Epithelial cell of proximal tubule (primary cell): ENCODE measurements at places on chromosomes 4 and X. TPM values are rescaled to one million over a fixed set of nuclear protein-coding genes. Genes with fewer than 3 reads are reported as not detected.

SH3TC1 gene
- total RNA-seq, result 6.2 and 8.6 TPM in 2 replicates

MAGEA10 gene
- total RNA-seq, result not detected in 2 replicates

SYP gene
- total RNA-seq, result 0.17 and 0.29 TPM in 2 replicates

CENPI gene
- 20.4 and 27.9 TPM in 2 replicates for total RNA-seq

ABLIM2 gene
- total RNA-seq, result 1.0 TPM in 1 of 2 replicates, not detected in the other

SOWAHB gene
- 9.4 and 10.1 TPM in 2 replicates for total RNA-seq

TMEM187 gene
- total RNA-seq, result 2.3 and 4.3 TPM in 2 replicates

FRG2 gene
- total RNA-seq, result not detected in 2 replicates

USP51 gene
- total RNA-seq, result 0.80 and 1.0 TPM in 2 replicates

SEC31A gene
- total RNA-seq, result 77.0 and 98.8 TPM in 2 replicates

VCX2 gene
- not detected in 2 replicates for total RNA-seq

GAGE13 gene
- total RNA-seq, result not detected in 2 replicates

ASMT gene
- not detected in 2 replicates for total RNA-seq

MAGEB17 gene
- 0.14 TPM in 1 of 2 replicates, not detected in the other for total RNA-seq

IQSEC2 gene
- total RNA-seq, result 3.9 and 4.5 TPM in 2 replicates

SFRP2 gene
- not detected in 2 replicates for total RNA-seq

PHOX2B gene
- not detected in 2 replicates for total RNA-seq

USP17L27 gene
- total RNA-seq, result not detected in 2 replicates

TRIM75 gene
- total RNA-seq, result not detected in 2 replicates

ENOX2 gene
- total RNA-seq, result 6.5 and 8.1 TPM in 2 replicates

OFD1 gene
- 8.4 and 10.8 TPM in 2 replicates for total RNA-seq

ANK2 gene
- total RNA-seq, result 3.8 and 6.5 TPM in 2 replicates

L1CAM gene
- 35.7 and 62.1 TPM in 2 replicates for total RNA-seq

NRK gene
- 19.3 and 26.9 TPM in 2 replicates for total RNA-seq

DIPK2B gene
- not detected in 2 replicates for total RNA-seq

SUPT20HL2 gene
- not detected in 2 replicates for total RNA-seq

PRR32 gene
- total RNA-seq, result not detected in 2 replicates

SOX3 gene
- not detected in 2 replicates for total RNA-seq

CTAG1B gene
- not detected in 2 replicates for total RNA-seq
